ENCODE measurements at places on chromosomes 16 and 17. TPM values are rescaled to one million over a fixed set of nuclear protein-coding genes. Genes with fewer than 3 reads are reported as not detected.

The IRF8 gene
- total RNA-seq, result 0.63 TPM

DNA sequence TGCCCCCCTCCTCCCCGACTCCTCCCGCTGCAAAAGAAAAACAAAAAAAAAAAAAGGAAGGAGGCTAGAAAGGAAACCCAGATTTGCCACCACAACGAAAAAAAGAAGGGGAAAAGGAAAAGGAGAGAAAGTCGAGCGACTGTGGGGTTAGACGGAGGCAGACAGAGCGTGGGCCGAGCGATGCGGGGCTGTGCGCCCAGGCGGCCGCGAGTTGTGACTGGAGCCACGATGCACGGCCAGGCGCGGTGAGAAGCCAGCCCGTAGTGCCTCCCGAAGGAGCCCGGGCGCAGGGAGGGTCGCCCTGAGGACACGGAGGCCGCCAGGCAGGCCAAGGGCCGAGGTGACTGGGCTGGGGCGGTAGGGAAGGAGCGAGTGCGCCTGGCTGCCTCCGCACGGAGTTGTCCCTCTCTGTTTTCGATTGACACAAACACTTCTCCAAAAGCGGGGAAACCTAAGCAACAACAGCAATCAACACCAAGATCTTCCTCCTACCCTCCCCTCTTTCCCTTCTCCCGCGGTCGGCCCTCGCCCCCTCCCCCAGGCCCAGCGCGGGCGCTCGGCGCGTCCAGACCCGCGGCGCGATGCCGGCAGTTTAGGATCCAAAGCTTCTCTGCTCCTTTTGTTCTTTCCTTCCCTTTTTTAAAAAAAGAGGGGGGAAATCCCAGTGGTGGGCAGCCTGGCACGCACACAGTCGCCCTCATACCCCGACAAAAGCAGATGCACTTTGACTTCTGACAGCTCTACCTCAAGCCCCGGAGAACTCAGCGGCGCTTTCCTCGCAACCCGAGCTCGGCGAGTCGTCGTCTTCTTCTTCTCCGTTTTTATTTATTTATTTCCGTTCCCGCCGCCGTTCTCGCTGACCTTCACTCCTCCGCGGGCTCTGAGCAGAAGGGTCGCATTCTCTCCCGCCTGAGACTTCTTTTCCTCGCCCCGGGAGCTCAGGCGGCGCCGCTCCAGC, at the start of gene LHX1:
Gene LHX1 (plus strand): TSS at position 475 of the 958 bp plus-strand sequence. CDS start 723 bp downstream, outside the sequence.
- ATAC-seq, result no peak

The TBC1D26 gene
- total RNA-seq, result 0.15 TPM

DNA sequence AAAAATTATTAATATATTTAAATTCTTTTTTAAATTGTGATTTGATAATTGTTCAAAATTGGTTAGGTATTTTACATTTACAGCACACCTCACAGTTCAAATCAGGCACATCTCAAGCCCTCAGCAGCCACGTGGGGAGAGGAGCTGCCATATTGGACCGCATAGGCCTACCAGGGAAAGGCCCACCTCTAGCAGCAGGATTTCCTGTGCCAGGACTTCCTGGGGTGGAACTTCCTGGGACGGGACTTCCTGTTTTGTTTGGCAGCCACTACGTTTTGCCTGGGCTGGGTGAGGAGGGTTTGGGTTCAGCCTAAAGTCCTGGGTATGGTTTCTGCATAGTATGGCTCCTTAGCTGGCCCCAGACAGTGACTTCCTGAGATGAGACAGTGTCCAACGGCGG, 298.5 kb upstream of the FOXF1 start:
- no peak for ATAC-seq

The CBFA2T3 gene
- total RNA-seq, result 1.6 TPM

DNA sequence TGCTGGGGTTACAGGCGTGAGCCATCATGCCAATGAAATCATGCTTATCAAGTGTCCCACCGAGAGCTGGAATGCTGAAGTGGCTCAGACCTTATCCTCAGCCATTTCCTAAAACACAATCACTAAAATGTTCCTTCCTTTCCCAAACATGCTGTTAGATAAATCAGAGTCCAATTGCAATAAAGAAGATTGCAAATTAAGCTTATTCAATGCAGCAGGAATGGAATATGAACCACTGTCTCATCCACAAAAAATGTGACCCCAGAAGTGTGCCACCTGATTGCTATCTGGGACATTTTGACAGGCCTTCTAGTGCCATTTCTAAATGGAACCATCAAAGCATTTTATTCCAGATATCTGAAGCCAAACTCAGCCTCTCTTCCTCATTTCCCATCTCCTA, 205.5 kb upstream of the CDH11 start:
- no peak for ATAC-seq

GRCh38 chr16:85064186-85064585, 36.6 kb downstream of the KIAA0513 start:
- ATAC-seq, result no peak

GRCh38 chr16:709566-710499, 4.2 kb upstream of the FBXL16 start:
- ATAC-seq, result peak; percentile 59

- ATAC-seq, result no peak
Measured at GRCh38 chr17:10683853-10684252, 13.5 kb downstream of the SCO1 start.

- peak; percentile 93 for ATAC-seq
Measured at GRCh38 chr16:86575754-86576557, 2.4 kb upstream of the FOXL1 start.

DNA sequence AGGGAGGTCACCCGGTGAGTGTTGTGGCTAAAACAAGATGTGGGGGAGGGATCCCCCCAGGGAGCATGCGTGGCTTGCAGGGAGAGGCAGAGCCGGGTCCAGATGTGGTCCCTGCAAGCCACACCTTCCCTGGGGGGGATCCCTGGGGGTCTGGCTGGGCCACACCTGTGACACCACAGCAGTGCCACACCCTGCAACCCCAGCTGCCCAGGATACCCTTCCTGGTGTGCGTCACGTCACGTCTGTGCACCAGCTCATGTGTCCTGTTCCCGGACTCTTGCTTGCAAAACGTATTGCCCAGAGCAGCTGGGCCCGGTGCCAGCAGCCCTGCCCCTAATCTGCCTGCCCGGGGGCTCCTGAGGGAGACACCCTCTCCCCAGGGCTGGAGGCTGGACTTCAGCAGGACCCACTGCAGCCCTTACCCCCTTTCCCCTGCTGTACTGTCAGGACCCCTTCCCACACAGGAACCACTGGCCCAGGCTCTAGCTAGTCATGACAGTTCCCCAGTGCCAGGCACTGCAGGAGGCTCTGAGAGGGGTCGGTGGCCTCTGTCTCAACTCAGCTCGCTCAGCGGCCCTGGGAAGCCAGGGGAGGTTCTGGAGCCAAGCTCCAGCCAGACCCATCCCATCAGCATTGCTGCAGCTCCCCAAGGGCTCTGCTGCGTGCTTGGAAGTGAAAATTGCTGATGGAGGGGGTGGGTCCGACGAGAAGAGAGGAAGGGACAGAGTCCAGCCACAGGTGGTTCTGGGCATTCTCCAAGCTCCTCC, 25.8 kb upstream of the ACSF3 start:
- no peak for ATAC-seq

DNA sequence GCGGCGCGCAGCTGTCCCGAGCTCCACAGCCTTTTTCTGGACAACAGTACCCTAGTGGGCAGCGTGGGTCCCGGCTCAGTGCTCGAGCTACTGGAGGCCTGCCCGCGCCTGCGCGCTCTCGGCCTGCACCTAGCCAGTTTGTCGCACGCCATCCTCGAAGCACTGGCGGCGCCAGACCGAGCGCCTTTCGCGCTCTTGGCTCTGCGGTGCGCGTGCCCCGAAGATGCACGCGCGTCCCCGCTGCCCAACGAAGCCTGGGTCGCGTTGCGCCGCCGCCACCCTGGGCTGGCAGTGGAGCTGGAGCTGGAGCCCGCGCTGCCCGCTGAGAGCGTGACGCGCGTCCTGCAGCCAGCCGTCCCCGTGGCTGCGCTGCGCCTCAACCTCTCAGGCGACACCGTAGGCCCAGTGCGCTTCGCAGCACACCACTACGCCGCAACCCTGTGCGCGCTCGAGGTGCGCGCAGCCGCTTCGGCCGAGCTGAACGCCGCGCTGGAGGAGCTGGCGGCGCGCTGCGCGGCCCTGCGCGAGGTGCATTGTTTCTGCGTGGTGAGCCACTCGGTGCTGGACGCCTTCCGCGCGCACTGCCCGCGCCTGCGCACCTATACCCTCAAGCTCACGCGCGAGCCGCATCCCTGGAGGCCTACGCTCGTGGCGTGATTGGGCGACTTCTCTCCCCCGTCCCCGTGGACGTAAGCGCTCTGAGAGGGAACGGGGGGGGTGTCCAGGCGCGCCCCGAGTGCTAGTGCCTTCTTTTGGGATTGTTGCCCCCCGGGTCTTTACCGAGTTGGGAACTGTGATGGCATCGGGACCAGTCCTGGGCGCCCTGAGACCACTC, 1.2 kb upstream of the HSF4 start:
- no peak for ATAC-seq

The KRT31 gene
- not detected for total RNA-seq

The GPRC5C gene
- total RNA-seq, result 12.7 TPM

DNA sequence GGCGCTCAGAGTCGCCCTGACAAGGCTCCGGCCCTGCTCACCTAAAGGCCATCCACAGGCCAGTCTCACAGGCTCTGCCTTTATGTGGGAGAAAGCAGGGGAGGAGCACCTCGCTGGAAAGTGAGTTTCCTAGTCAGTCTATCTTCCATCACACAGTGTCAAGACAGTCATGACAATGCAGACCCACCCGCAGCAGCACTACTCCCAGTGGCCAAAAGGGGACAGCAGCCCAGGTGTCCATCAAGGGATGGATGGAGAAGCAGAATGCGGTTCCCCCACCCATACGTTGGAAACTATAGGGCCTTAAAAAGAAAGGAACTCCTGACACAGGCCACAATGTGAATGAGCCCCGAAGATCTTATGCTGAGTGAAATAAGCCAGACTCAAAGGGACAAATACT, 226.8 kb downstream of the ENGASE start:
- no peak for ATAC-seq

The CIITA gene
- total RNA-seq, result 1.3 TPM

DNA sequence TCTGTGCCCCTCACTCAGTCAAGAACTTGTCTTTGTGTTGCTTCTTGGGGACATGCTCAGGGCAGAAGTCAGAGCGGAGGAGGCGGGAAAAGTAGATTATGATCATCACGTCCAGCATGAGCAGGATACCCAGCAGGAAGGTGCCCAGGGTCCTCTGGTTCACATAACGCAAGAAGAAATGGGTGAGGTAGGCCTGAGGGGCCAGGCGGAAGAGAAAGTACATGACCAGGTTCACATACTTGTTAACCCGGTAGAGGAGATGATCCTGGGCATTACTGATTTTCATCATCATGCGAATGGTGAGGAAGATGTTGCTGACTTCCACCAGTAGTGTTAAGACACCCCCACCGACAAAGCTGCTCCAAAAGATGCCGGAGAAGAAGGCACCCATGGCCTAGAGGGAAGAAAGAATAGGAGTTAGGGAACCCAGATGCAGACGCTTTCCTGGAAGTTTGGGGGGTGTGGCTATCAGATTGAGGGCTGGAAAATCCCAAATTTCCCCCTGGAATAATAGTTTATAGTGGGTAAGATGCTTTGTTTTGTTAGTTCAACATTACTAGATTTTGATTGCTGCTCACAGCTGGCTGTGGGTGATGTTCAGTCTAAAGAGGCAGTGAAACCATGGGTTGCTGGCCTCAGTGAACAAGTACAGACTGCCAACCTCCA, 1.4 kb downstream of the TLCD1 start:
- ATAC-seq, result no peak

DNA sequence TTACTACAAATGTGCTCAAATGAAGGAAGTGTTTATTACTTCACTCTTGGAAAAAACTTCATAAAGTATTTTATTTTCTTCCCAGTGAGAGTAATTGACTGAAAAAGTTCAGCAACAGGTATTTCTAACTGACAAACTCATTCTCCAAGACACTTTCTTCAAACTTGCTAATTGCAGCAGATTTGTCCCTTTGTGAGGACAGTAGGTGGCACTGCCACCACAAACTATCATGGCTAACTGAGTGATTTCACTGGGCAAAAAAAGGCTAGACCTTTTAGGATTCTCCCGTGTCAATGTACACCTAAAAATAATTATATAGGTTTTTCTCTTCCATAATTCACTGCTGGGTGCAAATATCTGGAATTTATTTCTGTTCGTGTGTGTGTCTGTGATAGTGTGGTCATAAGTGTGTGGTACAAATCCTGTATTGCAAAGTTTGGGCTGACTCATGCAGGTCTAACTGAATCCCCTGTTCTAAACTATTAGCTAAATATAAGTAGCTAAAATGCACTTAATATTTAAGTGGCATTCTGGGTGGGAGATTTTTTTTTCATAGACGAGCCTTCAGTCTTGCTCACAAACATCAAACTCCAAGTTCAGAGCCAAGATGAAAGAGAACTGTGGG, 3.9 kb downstream of the HS3ST3A1 start:
- ATAC-seq, result no peak

DNA sequence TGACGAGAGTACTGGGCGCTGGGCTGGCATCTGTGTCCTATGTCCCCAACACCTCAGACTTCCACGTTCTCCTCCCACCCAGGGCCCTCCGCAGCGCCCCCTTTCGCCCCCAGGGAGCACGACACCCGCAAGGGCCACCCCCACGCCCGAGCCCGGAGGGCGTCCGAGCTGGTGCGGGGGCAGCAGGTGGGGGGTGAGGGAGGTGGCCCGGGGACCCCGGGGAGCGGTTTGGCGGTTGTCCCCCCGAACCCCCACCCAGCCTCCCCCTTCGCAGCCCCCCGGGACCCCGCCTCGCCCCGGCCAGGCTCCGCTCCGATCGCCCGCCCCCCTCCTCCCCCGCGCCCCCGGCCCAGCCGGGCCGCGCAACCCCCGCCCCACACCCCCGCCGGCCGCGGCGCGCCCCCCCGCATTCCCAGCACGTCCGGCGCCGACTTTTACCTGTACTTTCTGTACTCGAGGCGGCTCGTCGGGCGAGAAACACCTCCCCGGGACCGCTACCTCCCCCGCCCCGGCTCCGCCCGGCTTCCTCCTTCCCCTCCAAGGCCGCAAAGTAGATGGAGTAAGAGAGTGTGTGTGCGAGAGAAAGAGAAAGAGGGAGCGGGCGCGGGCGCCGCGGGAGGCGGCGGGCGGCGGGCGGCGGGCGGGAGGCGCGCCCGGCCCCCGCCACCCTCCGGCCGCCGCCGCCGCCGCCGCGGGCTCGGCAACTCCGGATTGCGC, 901 bp downstream of the CDYL2 start:
- ATAC-seq, result peak; percentile 36

- ATAC-seq, result no peak
Measured at GRCh38 chr16:75452464-75453190, 11.9 kb downstream of the TMEM170A start.

The CETP gene
- total RNA-seq, result 0.18 TPM

DNA sequence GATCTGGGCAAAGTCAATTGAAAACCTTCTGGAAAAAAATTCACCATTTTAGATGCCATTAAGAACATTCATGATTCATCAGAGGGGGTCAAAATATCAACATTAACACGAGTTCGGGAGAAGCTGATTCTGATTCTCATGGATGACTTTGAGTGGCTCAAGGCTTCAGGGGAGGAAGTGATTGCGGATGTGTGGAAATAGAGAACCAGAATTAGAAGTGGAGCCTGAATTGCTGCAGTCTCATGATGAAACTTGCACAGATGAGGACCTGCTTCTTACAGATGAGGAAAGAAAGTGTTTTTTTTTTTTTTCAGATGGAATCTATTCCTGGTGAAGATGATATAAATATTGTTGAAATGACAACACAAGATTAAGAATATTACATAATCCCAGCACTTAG, 12.9 kb downstream of the ITGAX start:
- no peak for ATAC-seq

- no peak for ATAC-seq
Measured at GRCh38 chr16:88764913-88765349, 20.1 kb downstream of the PIEZO1 start.

Measured in motor neuron (in vitro differentiated cells).